ENCODE measurements at places on chromosomes 1 and 21. TPM values are rescaled to one million over a fixed set of nuclear protein-coding genes. Genes with fewer than 3 reads are reported as not detected.
A peak's percentile ranks its signal among the peaks of the same experiment; 100 is the strongest.

IVL gene
- not detected for total RNA-seq

MPL gene
- total RNA-seq: not detected

JAM2 gene
- total RNA-seq: 2.5 TPM

DNA sequence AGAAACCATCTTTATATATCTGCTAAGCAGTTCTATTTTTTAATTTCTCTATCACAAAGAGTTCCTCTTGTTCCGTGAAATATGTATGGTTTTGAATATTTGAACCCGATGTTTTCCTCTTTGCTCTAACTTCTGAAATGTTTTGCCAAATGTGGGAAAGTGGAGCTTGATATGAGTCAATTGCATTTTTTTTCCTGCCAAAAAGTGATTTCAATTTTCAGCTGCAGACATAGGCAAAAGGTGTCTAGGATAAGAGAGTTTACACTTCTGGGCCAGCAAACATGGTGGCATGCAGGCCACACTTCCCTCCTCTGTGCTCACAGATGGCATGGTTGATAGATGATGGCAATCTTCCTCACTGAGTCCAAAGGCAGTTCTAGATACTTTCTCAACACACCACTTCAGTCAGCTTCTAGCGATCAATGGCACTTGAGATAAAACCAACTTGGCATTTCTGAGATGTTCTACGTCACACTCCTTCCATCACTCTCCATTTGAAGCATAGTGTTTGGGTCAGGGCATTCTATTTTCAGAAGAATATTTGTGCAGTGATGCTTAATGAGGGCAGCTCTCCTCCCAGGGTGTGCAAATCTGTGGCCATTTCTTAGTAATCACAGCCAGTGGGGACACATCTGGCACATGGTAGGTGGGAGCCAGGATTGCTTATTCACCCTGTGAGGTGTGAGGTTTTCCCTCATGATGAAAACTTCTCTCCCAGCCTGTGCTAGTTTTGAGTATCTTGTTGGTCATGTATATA is 54.4 kb upstream of the SCAF4 start:
- no peaks in the 10 kb centered on the region for H3K36me3 ChIP-seq
- peaks cover 3% of the 10 kb centered on the region for H3K27me3 ChIP-seq
- H3K4me3 ChIP-seq: no peak overlapping the region
- H3K27ac ChIP-seq: no peak overlapping the region

- DNase-seq: peak; percentile 36
- no peaks in the 10 kb centered on the region for H3K36me3 ChIP-seq
- no peak overlapping the region for H3K27ac ChIP-seq
- H3K4me1 ChIP-seq: no peaks in the 10 kb centered on the region
- no peaks in the 10 kb centered on the region for H3K27me3 ChIP-seq
These were observed 19.1 kb downstream of the RAB7B start for GRCh38 chr1:205983925-205984725.

GRCh38 chr1:18191481-18192155 is 84.0 kb downstream of the IGSF21 start:
- no peak for DNase-seq
- H3K36me3 ChIP-seq: no peaks in the 10 kb centered on the region
- H3K27me3 ChIP-seq: peaks cover 19% of the 10 kb centered on the region
- no peak overlapping the region for H3K27ac ChIP-seq

- H3K4me1 ChIP-seq: peaks cover 10% of the 10 kb centered on the region
- no peak overlapping the region for H3K27ac ChIP-seq
- H3K36me3 ChIP-seq: no peaks in the 10 kb centered on the region
- no peaks in the 10 kb centered on the region for H3K27me3 ChIP-seq
These were observed 44.6 kb downstream of the SUSD4 start for GRCh38 chr1:223319398-223319797.

- H3K36me3 ChIP-seq: peaks cover 2% of the 10 kb centered on the region
- peak overlapping the region; percentile 12 for H3K27ac ChIP-seq
- peaks cover 27% of the 10 kb centered on the region for H3K4me1 ChIP-seq
- no peaks in the 10 kb centered on the region for H3K27me3 ChIP-seq
- no peak overlapping the region for H3K4me3 ChIP-seq
These were observed 39.6 kb downstream of the MPZL1 start for GRCh38 chr1:167761400-167761799.

- H3K4me3 ChIP-seq: no peak overlapping the region
- no peaks in the 10 kb centered on the region for H3K36me3 ChIP-seq
- no peak for DNase-seq
- H3K4me1 ChIP-seq: no peaks in the 10 kb centered on the region
- H3K27me3 ChIP-seq: peaks cover 5% of the 10 kb centered on the region
These were observed 109.2 kb upstream of the SERTAD4 start for GRCh38 chr1:210123383-210123782.

- H3K4me3 ChIP-seq: no peak overlapping the region
- no peak overlapping the region for H3K27ac ChIP-seq
- DNase-seq: no peak
These were observed 13.0 kb upstream of the ANGPTL7 start for GRCh38 chr1:11176081-11176706.

DNA sequence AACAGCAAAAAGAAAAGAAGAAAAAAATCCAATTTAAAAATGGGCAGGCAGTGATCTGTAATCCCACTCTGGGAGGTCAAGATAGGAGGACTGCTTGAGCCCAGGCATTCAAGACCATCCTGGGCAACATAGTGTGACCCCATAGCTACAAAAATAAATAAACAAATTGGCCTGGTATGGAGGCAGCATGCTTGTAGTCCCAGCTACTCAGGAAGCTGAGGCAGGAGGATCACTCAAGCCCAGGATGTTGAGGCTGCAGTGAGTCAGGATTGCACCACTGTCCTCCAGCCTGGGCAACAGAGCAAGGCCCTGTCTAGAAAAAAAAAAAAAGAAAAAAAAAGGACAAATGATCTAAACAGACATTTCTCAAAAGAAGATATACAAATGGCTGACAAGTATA is 99.6 kb downstream of the EIF4G3 start:
- no peak for DNase-seq
- peaks cover 22% of the 10 kb centered on the region for H3K36me3 ChIP-seq
- no peaks in the 10 kb centered on the region for H3K27me3 ChIP-seq
- H3K27ac ChIP-seq: no peak overlapping the region
- H3K4me3 ChIP-seq: no peak overlapping the region

DNA sequence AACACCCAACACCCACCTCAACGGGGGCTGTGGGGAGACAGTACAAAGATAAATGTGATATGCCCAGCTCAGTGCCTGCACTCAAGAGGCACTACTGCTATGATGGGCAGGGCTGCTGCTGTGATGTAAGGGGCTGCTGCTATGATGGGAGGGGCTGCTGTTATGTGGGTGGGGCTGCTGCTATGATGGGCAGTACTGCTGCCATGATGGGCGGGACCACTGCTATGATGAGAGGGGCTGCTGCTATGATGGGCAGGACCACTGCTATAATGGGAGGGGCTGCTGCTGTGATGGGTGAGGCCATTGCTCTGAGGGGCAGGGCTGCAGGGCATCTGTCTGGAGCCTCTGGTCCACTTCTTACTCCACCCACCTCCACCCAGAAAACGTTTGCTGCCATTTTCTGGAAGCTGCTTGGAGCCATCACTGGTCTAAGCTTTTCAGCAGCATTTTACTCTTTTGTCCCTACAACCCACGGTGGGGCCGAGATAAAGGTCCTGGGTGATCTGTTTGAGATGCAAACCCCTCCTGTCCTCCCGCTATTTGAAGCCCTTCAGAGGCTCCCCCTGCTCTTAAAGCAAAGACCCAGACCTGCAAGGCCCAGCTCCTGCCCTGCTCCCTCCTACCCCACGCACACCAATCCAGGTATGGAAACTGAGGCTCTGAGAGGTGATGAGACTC is 656.9 kb downstream of the PTPRU start:
- H3K4me3 ChIP-seq: no peak overlapping the region
- H3K27ac ChIP-seq: no peak overlapping the region
- no peaks in the 10 kb centered on the region for H3K4me1 ChIP-seq
- no peak for DNase-seq

- peaks cover 17% of the 10 kb centered on the region for H3K4me1 ChIP-seq
- no peaks in the 10 kb centered on the region for H3K36me3 ChIP-seq
- H3K27ac ChIP-seq: no peak overlapping the region
- H3K27me3 ChIP-seq: peaks cover 3% of the 10 kb centered on the region
- DNase-seq: no peak
These were observed 472 bp upstream of the USP25 start for GRCh38 chr21:15729346-15729673.

DNA sequence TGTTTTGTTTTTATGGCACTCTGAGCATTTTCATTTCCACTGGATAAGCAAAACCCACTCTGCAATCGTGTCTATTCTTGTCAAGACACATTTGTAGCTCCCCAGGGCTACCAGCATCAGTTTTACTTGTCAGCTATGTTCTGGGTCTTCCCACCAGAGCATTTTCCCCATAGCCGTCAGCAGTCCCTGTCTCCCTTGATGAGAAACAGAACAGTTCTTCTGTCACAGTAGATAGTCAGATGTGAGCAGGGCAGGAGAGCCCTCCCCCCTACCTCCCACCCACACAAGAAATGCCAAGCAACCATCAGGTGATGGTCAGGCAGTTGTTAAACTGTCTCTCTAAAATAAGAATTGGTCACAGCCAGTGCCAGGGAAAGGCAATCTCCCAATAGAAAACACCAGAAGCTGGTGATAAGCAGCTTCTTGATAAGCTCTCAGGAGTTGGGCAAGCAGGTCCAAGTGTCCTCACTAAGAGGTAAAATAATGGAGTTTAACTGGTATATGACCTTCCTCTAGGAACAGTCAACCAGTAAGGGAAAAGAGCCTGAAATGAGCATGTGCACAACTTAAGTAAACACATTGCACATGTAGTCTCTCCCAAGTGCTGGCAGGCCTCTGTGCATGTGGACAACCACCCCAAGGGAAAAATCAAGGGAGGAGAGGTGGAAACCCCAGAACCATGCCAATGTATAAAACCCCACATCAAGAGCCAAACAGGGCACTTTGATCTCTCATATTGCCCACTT is 208.2 kb downstream of the S1PR1 start:
- H3K27me3 ChIP-seq: peaks cover 16% of the 10 kb centered on the region
- H3K27ac ChIP-seq: no peak overlapping the region
- DNase-seq: no peak
- peaks cover 3% of the 10 kb centered on the region for H3K4me1 ChIP-seq
- no peak overlapping the region for H3K4me3 ChIP-seq

DNA sequence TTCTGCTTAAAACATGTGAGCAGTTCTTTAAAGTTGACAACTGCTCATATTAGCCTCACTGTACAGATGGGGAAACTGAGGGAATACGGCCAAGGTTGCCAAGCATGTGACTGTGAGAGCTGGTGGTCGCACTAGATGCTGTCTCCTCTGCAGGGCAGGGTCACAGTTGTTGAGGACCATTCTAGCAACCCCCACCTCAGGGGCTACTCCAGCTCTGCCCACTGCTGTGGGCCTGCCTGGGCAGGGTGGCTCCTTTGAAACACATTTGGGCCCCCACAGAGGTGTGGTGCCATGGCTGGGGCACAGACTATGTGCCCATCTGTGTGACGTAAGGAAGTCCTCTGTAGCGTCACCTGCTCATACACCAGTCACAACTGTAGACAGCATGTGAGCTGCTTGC is 779 bp downstream of the THEM5 start:
- no peaks in the 10 kb centered on the region for H3K4me1 ChIP-seq
- no peaks in the 10 kb centered on the region for H3K27me3 ChIP-seq
- peaks cover 9% of the 10 kb centered on the region for H3K36me3 ChIP-seq
- no peak for DNase-seq
- no peak overlapping the region for H3K4me3 ChIP-seq

GRCh38 chr1:51986718-51987117 is 3.8 kb downstream of the RAB3B start:
- no peak overlapping the region for H3K4me3 ChIP-seq
- H3K36me3 ChIP-seq: no peaks in the 10 kb centered on the region
- H3K4me1 ChIP-seq: peaks cover 7% of the 10 kb centered on the region
- DNase-seq: no peak
- no peak overlapping the region for H3K27ac ChIP-seq

All from activated naive CD8-positive, alpha-beta T cell treated with anti-CD3 and anti-CD28 coated beads for 36 hours (primary cell).